HT1080 (cell line): ENCODE measurements at places on chromosomes 5 and 9.

DNA sequence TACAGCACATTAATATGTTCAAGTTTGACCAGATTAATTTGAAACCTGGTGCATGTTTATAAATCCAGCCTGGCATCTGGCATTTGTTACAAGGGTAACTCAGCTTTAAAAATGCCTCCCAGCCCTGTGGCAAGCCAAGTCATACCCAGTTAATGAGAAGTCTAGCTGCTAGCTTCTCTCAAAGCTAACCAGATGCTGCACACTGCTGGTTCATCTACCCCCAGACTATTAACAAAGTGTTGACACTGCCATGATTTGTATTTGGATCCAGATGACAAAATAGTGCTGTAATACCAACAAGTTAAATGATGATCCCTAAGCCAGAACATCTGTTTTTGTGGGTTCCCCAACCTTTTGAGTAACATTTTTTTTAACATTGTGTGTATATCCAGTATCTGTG lies 573.7 kb upstream of the DAB2 start:
- no peak for DNase-seq

GRCh38 chr5:35285011-35285410 lies 54.7 kb upstream of the PRLR start:
- DNase-seq: no peak

- no peak for DNase-seq
Measured at GRCh38 chr5:72653586-72653985, 146.4 kb upstream of the ZNF366 start.

DNA sequence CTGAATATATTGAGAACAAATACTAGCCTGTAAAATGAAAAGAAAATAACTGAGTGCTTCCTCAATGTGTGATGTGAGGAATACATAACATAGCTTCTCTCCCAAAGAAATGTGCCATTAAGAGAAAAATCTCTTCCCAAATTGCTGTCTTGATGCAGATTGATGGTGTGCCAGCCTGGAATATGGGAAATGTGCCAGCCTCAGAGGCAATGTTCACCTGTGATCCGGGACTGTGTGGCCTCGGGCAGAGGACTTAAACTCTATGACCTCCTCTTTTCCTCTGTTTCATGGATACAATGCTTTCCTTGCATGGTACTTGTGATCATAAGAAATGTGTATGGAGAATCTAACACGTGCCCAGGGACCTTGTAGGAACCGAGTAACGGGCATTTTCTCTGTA lies 370.9 kb downstream of the DIRAS2 start:
- DNase-seq: no peak

- DNase-seq: no peak
Measured at GRCh38 chr5:164581889-164582288, 1076.5 kb downstream of the MAT2B start.

- no peak for DNase-seq
Measured at GRCh38 chr5:42656651-42657015, 100.0 kb upstream of the CCDC152 start.

DNA sequence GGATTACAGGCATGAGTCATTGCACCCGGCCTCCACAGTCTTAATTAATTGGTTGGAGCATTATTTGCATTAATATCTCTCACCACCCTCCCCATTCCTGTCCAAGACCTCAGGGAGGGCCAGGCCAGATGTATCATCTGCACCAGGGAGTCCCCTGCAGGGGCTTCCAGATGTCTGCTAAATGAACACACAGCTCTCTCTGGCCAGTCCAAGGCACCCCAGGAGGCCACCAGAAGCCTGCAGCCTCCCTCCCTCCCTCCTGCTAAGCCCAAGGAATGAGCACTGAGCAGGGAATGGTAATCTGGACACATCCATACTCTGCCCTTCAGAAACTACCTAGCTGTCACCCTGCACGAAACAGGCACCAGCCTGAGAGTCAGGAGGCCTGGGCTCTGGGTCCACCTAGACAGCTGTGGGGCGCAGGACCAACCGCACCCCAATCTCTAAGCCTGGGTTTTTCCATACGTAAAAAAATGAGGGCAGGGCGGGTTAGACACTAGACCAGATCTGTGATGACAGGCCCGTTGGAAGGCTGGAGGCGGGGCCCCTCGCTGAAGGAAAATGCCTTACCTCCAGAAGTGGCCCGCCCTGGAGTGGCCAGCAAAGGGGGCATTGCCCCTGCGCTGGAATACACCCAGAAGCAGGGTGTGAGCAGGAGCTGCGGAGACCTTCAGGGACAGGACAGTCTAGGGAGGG lies 8.3 kb downstream of the CIZ1 start:
- DNase-seq: no peak

GRCh38 chr5:114062932-114063867 lies 298.7 kb upstream of the KCNN2 start:
- DNase-seq: no peak

DNA sequence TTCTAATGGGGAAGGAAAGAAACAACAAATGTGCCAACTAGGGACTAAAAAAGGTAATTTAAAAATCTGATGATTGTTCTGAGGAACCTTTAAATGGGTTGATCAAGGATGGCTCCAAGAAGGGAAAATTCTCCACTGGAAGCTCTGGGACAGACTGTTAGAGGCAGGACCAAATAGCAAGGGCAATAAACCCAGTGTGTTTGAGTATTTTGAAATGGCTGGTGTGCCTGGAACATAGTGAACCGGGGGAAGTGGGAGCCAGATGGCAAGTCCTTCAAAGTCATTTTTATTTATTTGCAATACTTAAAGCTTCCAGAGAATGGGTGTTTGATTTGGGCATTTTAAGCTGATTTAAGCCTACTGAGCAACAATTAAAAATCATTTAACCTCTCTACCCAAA lies 587.7 kb upstream of the MEF2C start:
- no peak for DNase-seq
